H1 (cell line): ENCODE measurements at places on chromosomes 12 and 14. TPM values are rescaled to one million over a fixed set of nuclear protein-coding genes. Genes with fewer than 3 reads are reported as not detected.

GRCh38 chr12:117073611-117074010 lies 25.6 kb downstream of the TESC start:
- DNase-seq, result no peak

DNA sequence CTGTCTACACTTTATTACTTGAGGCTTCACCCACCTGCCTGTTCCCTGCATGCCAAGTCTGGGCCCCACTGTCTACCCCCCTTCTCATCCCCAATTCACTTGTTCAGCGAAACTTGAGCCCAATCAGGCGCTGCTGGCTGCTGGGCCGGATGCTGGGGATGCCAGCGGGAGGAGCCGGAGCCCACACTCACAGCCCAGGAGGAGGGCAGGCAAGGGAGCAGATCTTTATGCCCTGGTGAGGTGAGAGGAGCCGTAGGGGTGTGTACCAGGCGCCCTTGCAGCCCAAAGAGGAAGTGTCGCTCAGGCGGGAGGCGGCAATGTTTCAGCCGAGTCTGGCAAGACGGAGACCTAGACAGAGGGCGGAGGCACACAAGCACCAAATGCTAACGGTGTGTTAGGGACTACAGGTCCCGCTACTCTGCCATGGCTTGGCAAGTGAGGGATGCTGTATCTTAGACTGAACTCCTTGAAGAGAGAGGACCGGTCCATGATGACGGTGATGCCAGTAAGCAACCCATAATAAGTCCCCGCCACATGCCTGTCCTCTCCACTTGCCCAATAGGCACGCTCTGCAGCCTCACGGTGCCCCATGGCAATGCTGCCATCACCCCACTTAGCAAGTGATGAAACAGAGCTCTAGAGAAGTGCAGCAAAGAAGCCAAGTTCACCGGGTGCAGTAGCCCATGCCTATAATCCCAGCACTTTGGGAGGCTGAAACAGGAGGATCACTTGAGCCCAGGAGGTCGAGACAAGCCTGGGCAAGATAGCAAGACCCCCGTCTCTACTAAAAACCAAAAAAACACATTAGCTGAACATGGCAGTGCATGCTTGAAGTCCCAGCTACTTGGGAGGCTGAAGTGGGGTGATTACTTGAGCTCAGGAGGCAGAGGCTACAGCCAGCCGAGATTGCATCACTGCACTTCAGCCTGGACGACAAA lies 41.6 kb downstream of the LRRC74A start:
- DNase-seq, result no peak

DNA sequence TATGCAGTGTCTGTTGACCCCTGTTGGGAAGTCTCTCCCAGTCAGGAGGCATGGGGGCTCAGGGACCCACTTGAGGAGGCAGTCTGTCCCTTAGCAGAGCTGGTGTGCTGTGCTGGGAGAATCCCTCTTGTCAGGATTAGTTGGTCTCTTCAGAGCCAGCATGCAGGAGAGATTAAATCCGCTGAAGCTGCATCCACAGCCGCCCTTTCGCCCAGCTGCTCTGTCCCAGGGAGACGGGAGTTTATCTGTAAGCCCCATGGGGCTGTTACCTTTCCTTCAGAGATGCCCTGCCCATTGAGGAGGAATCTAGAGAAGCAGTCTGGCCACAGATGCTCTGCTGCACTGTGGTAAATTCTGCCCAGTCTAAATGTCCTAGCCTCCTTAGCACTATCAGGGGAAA lies 13.1 kb upstream of the KLRC1 start:
- no peak for DNase-seq

DNA sequence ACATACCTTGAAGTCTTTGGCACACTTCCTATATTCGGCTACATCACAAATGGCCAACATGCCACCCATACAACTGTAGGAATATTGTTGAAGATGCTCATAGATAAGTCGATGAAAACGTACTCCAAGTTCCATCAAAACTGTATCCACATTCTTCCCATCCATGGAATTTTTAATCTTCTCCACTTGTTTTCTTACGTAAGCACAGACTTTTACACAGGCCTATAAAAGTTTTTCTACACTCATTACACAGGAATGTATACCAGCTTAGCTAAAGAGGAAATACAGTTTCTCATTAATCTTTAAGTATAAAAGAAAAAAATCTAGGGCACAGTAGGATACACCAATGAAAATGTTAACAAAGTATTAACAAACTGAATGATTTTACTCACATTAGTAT lies 59.1 kb downstream of the EXOC5 start:
- DNase-seq, result no peak

DNA sequence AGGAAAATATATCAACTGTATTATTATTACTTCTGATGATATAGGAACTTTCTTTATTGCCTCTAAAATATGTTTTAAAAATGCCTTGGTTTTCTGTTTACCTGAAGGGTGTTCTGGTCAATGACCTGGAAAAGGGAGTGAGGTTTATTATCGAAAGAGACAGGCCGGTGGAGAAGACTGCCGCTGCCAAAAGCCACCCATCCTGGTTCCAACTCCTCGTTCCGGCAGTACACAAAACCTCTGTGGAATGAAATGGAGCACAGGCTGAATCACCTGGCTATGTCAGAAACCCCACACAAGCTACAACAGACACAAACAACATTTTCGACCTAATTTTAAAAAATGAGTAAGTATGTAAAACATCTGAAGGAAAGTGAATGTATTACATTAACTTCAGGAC lies 73.6 kb downstream of the HECTD4 start:
- DNase-seq, result no peak

GRCh38 chr12:30019366-30020140 lies 235.8 kb upstream of the TMTC1 start:
- no peak for DNase-seq

GRCh38 chr12:105803292-105803691 lies 335.5 kb downstream of the NUAK1 start:
- DNase-seq, result no peak

- DNase-seq, result no peak
These were observed 41.7 kb upstream of the FOS start for GRCh38 chr14:75236901-75237419.

DNA sequence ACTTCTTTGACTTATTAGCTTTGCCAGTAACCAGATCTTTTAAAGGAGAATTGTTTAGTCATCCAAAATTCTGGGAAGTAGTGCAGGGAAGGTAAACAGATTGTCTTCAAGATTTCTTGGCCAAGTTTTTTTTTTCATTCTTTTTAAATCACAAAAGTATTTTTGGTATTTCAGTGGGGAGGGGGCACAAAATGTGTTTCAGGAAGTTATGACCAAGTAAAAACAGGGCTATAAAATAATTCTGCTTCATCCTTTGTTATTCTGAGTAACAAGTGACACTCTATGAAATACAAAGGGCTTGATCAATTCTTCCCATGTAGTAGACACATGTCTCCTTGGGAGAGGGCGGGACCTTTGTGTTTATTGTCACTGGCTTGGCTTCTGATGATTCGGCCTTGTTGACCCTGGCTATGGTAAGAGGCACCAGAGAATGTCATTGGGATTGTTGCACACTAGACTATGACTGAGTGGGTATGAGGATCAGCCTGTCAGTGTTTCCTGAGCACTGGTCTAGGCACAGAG lies 55.4 kb downstream of the SUSD6 start:
- no peak for DNase-seq

GRCh38 chr14:74698465-74698864 lies 14.4 kb downstream of the AREL1 start:
- DNase-seq, result no peak

DNA sequence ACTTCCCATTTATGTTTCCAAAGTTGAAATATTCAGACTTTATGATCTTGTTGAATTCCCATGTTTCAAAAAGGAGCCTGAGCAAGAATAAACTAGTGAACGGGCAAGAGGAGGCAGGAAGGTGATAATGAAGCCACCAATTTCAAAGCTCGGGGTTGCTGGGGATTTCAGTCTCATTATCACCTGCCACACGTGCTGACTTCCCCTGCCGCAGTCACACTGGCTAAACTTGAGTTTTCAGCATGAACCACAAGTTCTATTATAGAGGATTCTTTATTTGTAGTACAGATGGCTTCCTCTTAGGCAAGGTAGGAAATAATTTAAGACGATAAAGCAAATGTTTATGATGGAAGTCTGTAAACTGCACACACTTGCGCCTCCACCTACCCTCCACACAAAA lies 18.1 kb upstream of the DIABLO start:
- DNase-seq, result no peak

GRCh38 chr12:6302621-6303020 lies 7.9 kb upstream of the PLEKHG6 start:
- no peak for DNase-seq

DNA sequence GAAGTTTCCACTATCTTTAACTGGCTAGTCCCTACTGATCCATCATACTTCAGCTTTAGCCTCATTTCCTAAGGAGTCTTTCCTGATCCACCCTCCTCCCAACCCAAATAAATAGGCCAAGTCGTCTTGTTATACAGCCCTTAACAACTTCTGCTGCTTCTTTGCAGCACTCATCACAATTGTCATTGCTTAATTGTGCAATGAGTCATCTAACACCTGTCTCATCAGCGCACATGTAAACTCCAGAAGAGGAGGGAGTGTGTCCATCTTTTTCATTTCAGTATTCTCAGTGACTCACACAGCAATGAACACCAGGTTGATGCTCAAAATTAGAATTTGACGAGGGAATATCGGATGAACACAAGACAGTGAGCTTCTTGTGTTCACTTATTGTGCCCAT lies 87.3 kb downstream of the SUDS3 start:
- DNase-seq, result no peak

DNA sequence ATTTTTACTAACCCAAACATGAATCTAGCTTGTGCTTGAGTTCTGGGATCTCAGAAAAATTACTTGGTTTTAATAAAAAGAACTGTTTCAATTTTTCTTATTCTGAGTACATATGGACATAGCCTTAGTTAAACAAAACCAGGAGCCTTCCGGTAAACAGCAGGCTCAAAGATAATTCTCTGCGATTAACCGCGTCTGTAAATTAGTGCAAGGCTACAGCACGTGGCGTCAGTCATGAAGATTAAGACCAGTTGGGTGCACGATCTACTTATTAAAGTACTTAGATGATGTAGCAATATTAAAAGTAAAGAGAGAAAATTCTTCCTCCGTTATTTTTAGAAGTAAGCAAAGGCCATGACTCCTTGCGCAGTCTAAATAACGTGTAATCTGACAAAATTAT lies 700 bp downstream of the KCNJ8 start:
- DNase-seq, result no peak

GRCh38 chr12:6276956-6277620 lies 33.4 kb upstream of the PLEKHG6 start:
- no peak for DNase-seq

DNA sequence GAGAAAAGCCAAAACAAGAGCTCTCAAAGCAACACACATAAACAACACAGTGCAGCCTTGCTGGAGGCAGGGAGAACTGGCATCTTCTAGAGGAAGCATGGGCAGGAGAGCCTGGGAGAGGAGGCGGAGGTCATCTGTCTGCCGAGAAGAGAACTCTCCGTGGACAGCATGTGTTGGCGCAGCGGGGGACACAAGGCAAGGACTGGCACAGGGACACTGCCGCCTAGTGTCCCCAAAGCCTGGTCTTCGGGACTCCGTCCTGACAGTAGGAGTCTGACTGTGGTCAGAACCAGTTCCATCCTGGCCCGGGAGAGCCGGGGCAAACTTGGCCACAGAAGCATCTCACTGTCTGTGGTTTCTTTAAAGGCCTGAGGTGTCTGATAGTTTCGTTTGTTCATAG lies 47.3 kb downstream of the KCNA1 start:
- no peak for DNase-seq

GRCh38 chr12:89353188-89353822 lies 1.0 kb upstream of the DUSP6 start:
- DNase-seq, result no peak

DNA sequence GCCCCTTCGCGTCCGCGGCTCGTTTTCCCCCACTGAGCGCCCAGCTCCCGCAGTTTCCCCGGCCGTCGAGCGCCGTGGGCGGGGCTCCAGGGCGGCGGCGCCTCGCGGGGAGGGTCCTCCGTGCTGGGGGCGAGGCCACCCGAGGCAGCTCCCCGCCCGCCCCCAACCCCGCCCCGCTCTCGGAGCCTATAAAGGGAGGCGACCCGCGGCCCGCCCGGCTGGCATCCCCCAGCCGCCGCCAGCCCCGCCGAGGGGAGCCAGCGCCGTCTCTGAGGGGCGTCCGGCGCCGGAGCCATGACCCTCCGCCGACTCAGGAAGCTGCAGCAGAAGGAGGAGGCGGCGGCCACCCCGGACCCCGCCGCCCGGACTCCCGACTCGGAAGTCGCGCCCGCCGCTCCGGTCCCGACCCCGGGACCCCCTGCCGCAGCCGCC lies at the start of gene TAMALIN:
Gene TAMALIN, plus strand, starts transcription at position 221 of the 432 bp plus-strand sequence. Its CDS starts 74 bp downstream, at position 295.
- DNase-seq, result no peak

DNA sequence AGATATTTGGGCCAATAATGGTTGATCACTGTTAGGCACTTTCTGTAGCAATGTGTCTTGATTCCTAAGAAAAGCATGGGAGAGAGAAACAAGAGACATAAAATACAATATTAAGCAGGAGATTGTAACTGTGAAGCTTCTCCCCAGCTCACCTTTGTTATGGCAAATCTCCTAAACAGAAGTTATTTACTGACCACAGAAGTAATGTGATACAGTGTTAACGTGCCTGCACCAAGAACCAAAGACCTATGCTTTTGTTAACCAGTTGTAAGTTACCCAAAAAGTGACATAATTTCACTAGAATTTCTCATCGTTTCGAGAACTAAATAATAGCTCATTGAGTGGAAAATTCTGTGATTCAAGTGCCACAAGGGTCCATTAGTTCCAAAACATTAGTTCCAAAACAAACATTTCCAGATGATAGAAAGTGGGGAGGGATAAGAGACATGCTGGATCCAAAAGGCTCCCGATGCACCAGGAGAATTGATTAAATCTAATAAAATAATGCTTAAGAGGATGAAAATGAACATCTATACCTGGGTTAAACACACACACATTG lies 14.3 kb downstream of the RERG start:
- DNase-seq, result no peak

- DNase-seq, result no peak
These were observed 145.1 kb upstream of the GRIP1 start for GRCh38 chr12:66823857-66824570.

GRCh38 chr12:57272337-57273151 lies 21.6 kb upstream of the STAC3 start:
- no peak for DNase-seq

GRCh38 chr14:73787486-73788316 lies 63.9 kb upstream of the PTGR2 start:
- DNase-seq, result no peak

- DNase-seq, result no peak
These were observed 4.1 kb downstream of the TEP1 start for GRCh38 chr14:20409226-20409625.

- no peak for DNase-seq
These were observed 450.5 kb downstream of the TMEM117 start for GRCh38 chr12:44286336-44286735.

DNA sequence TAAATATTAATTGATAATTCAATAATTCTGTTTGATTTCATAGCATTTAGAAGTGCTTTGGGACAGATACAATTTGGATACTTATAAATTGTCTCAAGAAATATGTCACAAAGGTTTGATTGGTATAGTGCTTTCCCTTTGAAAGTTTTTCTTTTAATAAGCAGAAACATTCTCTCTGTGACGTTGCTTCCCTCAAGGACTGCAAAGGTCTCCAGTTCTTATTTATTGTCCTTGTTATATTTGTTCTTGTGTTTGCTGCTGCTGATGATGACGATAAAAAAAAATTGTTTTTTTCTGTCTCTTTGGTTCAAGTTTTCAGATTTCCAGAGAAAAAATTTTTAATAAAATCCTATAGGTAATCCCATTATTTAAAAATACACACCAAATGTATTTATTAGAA lies 176.3 kb upstream of the CLEC14A start:
- no peak for DNase-seq

PLEKHD1 gene
- 0.48 and 0.67 TPM in 2 replicates for total RNA-seq

HRK gene
- total RNA-seq, result 2.7 TPM in 2 replicates

RAD9B gene
- total RNA-seq, result not detected in 2 replicates

SLC22A17 gene
- 39.4 and 43.0 TPM in 2 replicates for total RNA-seq

APOLD1 gene
- 0.34 and 0.71 TPM in 2 replicates for total RNA-seq

TEX52 gene
- not detected in 2 replicates for total RNA-seq

BCL2L14 gene
- 2.4 and 2.9 TPM in 2 replicates for total RNA-seq

LALBA gene
- total RNA-seq, result not detected in 2 replicates
